ENCODE measurements at places on chromosomes 7 and 10.
A peak's percentile ranks its signal among the peaks of the same experiment; 100 is the strongest.

DNA sequence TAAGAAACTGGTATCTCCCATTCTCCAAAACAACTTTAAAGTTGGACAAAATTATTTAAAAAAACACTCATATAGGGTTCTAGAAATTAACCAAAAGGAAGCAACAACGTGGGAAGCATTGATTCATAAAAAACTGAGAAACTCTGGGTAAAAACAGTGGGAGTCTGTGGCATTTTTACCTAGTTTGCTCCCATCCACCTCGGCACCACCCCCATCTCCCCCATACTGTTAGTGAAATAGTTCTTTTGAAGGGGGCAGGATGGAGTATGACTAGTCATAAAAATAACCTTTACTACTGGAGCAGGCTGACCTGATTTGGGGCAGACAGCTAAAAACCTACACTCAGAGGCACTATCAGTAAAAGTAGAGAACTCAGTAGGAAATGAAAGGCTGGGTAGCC lies 123.2 kb downstream of the AVL9 start:
- no peak for DNase-seq

GRCh38 chr10:132392811-132393694 lies 3.9 kb upstream of the PWWP2B start:
- no peak for DNase-seq

GRCh38 chr7:111018960-111019736 lies 71.8 kb upstream of the LRRN3 start:
- no peak for DNase-seq

- no peak for DNase-seq
Observed at GRCh38 chr7:76000566-76000965, 6.2 kb upstream of the TMEM120A start.

- DNase-seq, result no peak
Observed at GRCh38 chr10:4353059-4353655, 472.9 kb upstream of the AKR1E2 start.

- no peak for DNase-seq
Observed at GRCh38 chr7:78493401-78493800, 694.8 kb downstream of the PHTF2 start.

GRCh38 chr7:128231021-128231420 lies 10.1 kb upstream of the LEP start:
- DNase-seq, result no peak

- no peak for DNase-seq
Observed at GRCh38 chr10:97782455-97783228, 10.8 kb upstream of the SFRP5 start.

GRCh38 chr10:79386637-79387465 lies 39.6 kb downstream of the PPIF start:
- peak; percentile 14 for DNase-seq

DNA sequence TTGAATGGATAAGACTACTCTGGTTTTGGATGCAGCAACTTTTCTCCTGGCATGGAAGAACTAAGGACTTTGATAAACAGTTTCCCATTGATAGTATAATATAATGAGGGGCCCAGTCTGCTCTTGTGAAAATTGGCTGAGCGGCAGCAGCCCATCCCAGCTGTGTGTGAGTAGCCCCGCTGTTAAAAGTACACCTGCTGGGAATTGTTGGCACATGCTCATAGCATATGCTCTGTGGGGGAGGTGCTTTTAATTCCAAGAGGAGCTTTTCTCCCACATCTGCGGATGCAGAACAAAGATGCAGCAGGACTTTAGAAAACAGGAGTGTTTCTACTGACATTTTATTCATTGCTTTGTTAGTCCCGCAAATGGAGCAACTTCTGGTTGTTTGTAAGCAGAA lies 19.0 kb downstream of the SRI start:
- DNase-seq, result no peak

DNA sequence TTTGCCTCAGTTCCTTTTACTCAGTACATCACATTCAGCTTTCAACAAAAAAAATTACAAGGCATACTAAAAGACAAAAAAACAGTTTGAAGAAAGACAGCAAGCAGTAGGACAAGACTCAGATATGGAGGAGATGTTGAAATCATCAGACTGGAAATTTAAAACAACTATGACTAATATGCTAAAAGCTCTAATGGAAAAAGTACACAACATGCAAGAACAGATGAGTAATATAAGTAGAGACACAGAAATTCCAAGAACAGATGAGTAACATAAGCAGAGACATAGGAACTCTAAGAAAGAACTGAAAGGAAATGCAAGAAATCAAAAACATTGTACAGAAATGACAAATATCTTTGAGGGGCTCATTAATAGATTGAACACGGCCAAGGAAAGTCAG lies 402.6 kb downstream of the NEBL start:
- no peak for DNase-seq

DNA sequence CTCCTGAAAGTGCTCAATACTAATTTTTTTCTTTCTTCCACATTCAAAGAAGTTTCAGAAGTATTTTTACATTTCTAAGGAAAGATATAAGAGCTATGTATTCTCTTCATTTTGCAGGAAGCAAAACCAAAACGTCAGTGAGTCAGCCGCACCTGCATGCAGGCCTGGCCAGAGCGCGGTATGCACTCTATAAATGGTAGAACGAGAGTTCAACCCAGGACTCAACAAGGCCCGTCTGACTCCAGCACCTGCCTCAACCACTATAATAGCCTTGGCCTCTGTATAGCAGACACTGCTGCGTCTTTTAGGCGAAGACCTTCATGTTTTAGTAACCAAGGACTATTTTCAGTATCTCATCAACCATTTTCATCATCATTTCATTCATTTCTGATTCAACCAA lies 113.2 kb downstream of the KMT2E start:
- DNase-seq, result no peak

- DNase-seq, result peak; percentile 94
Observed at GRCh38 chr10:43396061-43396927, 12.7 kb downstream of the HNRNPF start.

GRCh38 chr10:104277785-104278184 lies 8.8 kb downstream of the GSTO2 start:
- DNase-seq, result no peak

DNA sequence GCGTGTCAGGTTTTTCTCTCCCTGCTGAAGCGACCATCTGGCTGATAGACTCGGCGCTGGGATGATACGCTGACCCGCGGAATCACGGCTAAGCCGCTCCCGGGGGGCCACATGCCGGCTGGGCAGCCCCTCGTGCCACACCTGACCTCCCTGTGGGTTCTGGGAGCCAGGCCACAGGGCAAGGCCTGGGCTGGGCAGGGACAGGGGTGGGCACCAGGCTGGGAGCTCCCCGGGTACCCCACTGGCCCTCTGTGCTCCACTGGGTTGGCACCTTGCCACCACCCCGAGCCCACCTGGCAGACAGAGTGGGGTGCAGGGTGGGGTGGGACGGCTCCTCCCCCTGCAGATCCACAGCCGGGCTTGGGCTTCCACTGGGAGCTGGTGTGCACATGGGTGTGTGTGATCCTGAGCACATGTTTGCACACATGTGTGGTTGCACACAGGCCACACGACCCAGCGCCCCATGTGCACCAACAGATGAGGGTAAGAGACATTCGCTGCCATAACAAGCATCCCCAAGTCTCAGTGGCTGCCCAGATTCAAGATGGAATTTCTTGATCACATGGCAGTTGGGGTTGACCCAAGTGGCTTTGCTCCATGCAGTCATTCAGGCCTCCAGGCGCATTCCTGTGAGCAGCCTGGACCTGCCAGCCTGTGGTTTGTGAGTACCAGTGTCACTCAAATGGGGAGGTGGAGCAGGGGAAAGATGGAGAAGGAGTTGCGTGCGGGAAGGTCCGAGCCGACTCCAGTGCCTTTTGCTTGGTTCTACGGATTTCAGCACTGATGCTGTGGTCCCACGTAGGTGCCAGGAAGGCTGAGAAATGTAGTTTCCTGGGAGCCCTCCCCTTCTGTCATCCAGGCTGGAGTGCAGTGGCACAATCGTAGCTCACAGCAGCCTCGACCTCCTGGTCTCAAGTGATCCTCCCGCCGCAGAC lies 79.7 kb downstream of the UNCX start:
- no peak for DNase-seq

- no peak for DNase-seq
Observed at GRCh38 chr10:132450825-132451505, 54.0 kb downstream of the PWWP2B start.

- no peak for DNase-seq
Observed at GRCh38 chr7:5248201-5248885, 34.4 kb upstream of the SLC29A4 start.

DNA sequence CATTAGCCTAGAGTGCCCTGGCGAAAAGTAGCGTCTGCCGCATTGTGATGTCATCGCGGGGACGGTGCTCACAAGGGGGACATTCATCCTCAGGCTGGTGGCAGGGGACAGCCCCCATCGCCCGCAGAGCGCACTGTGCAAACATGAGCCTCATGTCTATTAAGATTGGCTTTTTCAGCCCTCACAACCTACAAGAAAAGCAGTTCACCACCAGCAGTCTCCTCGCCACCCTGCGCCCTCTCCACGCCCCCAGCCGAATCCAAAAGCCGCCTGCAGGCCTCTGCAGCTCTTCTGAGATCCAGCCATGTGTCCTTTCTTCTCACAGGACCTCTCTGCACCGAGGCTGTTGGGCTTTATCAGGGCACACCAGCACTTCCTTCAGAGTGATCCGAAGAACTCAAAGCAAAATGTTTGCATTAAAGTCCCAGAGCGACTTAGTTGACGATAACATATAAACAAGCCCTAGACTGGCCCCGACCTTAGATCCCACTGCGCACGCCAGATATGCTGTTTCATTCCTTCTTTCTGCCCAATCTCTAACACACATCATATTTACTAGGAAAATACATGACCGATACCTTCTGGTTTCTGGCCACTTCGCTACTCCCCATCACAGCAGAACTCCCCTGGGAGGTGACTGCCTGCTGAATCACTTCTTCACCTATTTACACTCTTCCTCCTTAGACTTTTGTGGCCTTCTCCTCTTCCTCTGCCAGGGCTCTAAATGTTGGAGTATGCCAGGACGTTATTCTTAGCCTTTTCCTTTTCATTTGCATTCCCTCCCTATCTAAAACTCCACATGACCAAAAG lies 206.0 kb upstream of the SH2B2 start:
- DNase-seq, result no peak

DNA sequence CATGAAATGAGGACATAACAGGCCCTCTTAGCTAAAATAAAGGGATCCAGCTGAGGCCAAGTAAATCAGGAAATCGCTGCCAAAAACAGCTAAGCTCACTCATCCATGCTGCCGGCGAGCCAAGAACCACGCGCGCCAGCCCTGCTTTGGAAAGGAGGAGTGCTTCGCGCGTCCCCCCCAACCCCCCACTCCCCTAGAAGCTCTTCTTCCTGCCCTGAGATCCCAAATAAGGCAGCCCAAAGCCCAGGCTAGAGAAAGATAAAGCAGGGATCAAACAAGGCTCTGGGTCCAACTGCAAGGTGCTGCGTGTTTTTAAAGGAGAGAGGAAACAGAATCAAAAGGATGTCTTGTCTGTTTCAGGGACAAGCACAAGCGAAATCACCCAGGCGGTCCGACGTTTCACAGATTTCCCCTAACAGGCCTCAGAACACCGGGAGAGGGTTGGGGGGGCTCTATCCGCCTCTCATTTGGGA lies 168.3 kb upstream of the AUTS2 start:
- DNase-seq, result peak; percentile 60

GRCh38 chr10:32046151-32046550 lies 10.1 kb downstream of the KIF5B start:
- no peak for DNase-seq

- no peak for DNase-seq
Observed at GRCh38 chr7:43114458-43114780, 2.0 kb downstream of the HECW1 start.

DNA sequence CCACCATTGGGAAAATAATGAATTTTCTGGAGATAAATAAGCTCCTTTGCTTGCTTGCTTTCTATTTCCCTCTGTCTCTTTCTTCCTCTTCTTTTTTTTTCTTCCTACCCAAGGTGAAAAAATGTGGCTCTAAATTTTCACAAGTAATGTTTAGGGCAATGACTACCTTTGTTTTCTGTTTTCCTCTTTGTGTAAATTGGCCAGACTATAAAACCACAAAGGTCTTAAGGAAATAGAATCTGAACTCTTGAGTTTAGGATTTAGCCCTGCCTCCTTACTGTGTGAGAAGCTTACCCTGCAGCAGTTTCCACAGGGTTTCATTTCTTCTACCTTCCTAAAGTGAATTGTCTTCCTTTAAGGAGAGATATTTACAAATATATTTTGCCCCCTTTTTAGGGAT lies 330.4 kb downstream of the ARL4A start:
- DNase-seq, result no peak

DNA sequence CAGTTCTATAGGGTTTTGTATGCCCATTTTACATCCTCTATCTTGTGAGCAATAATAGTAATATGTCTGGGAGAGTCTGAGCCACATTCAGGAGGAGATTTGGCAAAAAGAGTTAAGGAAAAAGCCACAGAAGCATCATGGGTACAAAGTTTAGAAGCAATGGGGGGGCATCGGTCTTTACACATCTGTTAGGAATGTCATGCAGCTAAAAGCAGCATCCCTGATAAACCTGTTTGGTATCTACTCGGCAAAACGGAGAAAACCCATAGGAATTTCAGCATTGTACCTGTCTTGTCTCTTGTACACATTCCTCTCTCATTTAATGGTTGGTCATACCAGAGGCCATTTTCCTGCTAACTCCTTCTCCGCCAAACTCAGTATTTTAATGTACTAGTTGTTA lies 12.5 kb upstream of the HERPUD2 start:
- DNase-seq, result no peak

DNA sequence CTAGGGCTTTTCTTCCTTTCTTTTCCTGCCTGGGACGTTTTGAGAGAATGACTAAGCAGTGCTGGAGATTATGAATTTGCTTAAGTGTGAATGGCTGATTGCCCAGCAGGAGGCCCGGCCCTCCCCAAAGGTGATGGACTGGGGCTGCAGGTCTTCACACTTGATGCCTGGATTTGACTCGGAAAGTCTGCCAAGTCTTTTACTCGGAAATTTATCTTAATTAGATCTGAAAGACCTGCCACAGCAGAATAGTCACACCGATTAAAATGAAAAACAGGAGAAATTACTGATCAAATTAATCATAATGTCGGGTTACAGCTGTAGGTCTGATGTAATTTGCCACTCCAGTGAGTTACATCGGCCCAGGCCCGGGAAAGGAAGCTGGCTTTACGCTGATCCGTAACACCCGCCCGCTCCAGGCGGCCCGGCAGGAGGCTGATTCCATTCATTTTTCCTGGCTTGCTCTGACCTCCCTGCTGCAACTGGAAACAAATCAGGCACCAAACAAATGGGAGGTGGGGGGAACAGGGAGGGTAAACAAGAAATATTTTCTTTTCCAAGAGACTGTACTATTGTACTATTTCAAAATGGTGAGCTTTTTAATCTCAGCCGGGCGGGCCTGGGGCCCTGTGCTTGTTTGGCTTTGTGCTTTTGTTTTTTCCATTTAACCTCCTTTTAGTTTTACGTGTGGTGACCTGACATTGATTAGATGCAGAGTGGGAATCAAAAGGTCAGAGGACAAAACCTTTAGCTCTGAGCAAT lies 212.4 kb upstream of the YAE1 start:
- DNase-seq, result no peak
